Right renal cortex interstitium (tissue), 3 donors: ENCODE measurements at places on chromosomes 13 and 19. TPM values are rescaled to one million over a fixed set of nuclear protein-coding genes. Genes with fewer than 3 reads are reported as not detected.

The ADAMTSL5 gene
- 0.61 TPM for polyA plus RNA-seq

DNA sequence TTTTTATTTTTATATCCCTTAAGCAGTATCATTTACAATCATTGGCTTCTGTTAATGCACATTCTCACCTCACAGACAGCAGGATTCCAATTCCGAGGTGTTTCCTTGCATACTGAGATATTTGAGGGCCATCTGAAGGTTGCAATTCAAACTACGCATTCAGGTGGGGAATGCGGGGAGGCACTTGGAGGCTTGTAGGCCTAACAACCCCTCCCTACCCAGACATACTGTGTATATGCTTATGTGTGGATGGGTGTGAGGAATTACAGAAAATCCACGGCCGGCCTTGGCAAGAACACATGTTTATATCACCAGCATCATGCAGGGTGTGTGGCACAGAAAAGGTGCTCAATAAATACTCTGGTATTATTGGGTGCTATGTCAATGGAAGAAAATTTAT is 43.3 kb upstream of the PCDH8 start:
- no peak for DNase-seq

DNA sequence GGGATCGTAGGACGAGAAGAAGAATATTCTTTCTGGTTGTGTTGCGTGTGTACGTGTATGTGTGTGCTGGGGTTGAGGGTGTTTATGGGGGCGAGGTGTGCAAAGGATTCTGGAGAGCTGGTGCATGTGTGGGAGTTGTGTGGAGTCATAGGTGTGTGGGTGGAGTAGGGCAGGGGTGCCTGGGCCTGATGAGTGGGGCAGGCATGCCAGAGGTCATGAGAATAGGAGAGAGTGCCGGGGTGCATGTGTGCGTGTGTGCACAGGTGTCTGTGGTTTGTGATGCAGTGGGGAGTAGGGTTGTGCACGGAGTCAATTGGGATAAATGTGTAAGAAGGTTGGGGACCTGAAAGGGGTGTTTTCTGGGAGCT is 649 bp downstream of the TMEM91 start:
- no peak for DNase-seq

GRCh38 chr19:3766520-3766919 is 4.0 kb downstream of the MRPL54 start:
- no peak for DNase-seq

DNA sequence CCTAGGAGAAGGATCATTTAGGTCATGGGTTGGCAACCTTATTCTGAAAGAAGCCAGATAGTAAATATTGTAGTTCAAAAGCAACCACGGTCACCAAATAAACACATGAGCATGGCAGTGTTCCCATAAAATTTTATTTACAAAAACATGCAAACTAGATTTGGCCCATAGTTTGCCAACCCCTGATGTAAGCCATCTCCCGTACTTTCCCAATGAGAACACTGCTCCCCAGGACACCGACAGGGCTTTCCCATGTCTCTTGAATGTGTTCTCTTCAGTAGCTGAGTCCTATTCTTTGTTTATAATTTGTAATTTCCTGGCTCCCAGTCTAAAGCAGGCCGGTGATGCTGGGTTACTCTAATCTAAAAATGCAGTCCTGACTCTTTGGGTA is 239.6 kb downstream of the LHFPL6 start:
- DNase-seq, result no peak

- DNase-seq, result no peak
Observed at GRCh38 chr19:49326165-49326704, 1.2 kb upstream of the SLC6A16 start.

The PRR20C gene
- not detected for polyA plus RNA-seq

- DNase-seq, result no peak
Observed at GRCh38 chr13:70424428-70424827, 316.2 kb upstream of the KLHL1 start.

GRCh38 chr19:35751839-35752745 is 3.7 kb downstream of the LIN37 start:
- no peak for DNase-seq

The CARM1 gene
- polyA plus RNA-seq, result 37.2 TPM

DNA sequence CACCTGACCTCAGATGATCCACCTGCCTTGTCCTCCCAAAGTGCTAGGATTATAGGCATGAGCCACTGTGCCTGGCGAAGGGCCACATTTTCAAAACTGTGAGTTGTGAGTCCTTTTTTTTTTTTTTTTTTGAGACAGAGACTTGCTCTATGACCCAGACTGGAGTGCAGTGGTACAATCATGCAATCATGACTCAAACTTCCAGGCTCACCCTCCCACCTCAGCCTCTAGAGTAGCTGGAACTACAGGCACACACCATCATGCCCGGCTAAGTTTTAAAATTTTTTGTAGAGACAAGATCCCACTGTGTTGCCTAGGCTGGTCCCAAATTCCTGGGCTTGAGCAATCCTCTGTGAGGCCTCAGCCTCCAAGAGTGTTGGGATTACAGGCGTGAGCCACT is 3.8 kb upstream of the MYPOP start:
- DNase-seq, result no peak

The ZNF667 gene
- polyA plus RNA-seq, result 17.3 TPM

The KIR3DL1 gene
- polyA plus RNA-seq, result not detected

The OR7A5 gene
- 0.03 TPM for polyA plus RNA-seq

DNA sequence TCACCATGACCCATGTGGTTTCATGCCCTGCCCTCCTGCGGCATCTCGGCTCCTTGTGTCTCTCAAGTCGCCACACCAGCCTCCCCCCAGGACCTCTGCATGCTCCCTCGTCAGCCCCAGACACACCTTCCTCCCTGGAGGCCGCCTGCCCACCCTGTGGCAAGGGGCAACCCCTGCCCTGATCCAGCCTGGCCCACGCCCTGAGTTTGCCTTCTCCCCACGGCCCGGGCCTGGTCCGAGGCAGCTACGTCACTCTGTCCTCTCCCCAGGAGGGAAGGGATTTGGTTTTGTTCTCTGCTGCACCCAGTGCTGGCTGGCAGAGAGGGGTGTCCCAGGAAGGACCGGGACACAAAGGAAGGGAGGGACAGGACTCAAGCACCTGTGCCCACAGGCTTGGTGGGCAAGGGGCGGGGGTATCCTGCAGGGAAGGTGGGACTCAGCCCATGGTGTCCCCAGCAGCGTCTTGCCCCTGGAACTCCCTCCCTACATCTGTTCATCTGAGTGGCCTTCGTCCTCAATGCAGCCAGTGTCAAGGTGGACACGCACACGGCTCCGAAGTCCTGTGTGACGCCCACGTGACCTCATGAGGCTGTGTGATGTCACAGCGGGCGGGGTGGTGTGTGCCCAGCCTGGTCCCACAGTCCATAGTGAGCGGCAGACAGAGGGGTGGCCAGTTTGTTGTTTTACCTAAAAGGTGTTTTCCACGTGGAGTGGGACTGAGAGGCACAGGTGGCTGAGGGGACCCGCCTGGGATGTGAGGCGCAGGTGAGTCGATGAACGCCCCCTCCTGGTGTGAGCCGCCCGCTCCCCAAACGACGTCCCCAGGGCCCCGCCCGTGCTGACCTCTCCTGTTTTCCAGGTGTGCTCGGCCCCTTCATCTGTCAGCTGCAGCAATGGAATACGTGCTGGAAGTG is at the start of gene TEX29:
TEX29 (plus strand) TSS at position 645 of the 914 bp plus-strand sequence; CDS start at position 894, 249 bp downstream.
- no peak for DNase-seq

DNA sequence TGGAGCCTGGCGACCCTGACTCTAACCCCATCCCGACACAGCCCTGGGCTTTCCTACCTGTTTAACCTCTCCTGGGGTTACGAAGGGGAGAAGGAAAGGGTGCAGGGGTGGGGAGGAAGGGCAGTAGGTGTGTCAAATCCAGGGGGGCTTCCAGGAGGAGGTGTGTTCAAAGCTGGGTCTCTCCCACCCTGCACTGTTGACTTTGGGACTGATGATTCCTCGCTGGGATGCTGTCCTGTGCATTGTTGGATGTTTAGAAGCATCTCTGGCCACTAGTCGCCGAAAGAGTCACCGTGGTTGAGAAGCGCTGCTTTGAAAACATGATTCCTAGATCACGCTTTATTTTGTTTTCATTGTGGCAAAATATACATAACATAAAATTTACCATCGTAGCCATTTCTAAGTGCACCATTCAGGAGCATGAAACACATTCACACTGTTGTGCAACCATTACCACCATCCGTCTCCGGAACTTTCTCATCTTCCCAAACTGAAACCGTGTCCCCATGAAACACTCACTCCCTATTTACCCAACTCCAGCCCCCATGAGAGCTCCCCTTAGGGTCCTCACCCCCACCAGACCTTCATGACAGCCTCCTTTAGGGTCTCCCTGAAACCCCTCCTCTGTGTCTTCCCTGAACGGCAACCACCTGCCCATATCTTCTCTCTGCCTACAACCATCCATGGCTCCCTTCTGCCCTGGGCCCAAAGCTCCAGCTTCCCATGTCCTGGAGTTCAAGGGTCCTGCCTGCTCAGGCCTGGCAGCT is 4.4 kb upstream of the FCER2 start:
- DNase-seq, result no peak

The COL5A3 gene
- polyA plus RNA-seq, result 0.46 TPM

DNA sequence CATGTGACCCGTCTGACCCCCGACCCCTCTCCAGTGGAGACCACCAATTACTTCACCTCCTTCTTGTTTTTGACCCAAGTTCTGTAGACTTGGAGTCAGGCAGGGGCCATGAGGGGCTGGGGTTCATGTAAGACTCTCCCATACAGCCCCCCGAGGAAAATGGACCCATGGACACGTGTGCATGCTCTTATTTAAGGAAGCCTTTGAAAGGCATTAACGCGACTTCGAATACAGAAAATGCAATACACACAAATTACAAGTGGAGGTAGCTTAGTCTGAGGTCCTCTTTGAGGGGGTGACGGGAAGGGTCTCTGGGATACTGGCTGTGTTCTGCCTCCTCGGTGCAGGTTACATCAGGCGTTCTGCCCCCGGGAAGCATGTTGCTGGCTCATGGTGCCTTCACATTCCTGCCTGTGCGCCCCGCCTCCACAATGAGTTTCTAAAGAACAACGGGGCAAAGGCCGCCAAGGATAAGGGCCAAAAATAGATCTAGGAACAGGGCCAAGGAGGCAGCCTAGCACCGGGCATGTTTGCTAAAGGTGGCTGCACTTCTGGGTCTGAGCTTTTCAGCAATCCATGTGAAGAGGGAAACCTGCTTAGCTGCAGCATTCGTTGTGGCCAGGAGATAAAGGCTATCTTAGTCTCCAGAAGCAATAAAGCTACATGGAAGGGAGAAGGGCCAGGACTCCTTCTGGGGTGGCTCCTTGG is 54.5 kb downstream of the RAB20 start:
- DNase-seq, result no peak

GRCh38 chr13:91126806-91127205 is 220.7 kb upstream of the MIR17HG start:
- DNase-seq, result no peak

DNA sequence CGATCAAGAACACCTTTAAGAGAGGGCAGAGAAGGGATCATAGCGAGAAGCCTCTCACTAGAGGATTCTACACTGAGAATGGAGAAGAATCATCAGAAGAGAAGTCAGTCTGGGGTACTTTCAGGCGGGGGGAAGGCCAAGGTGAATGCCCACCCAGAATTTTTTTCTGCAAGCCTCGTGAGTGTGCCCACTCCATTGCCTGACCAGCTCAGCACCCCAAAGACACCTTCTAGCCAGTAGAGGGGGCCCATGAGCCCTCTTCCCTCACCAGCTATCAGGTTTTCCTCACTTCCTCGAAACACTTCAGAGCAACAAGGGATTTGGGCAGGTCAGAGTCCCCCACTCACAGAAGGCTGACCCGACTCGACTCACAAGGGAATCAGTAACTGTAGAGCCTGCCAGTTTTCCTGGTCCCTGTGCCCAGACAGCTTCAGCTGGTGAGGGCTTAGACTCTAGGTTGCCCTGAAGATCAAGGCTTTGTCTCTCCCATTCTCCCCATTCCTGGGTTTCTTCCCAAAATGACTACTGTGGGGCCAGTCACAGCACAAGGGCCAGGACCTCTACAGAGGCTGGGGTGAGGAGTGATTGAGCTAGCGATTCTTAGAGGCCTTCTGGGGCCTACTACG is 18.4 kb downstream of the NLRP13 start:
- DNase-seq, result no peak

- no peak for DNase-seq
Observed at GRCh38 chr13:49641801-49642291, 13.5 kb downstream of the ARL11 start.

The CCNA1 gene
- polyA plus RNA-seq, result 0.71 TPM

- no peak for DNase-seq
Observed at GRCh38 chr13:32629866-32630265, 43.6 kb downstream of the PDS5B start.

DNA sequence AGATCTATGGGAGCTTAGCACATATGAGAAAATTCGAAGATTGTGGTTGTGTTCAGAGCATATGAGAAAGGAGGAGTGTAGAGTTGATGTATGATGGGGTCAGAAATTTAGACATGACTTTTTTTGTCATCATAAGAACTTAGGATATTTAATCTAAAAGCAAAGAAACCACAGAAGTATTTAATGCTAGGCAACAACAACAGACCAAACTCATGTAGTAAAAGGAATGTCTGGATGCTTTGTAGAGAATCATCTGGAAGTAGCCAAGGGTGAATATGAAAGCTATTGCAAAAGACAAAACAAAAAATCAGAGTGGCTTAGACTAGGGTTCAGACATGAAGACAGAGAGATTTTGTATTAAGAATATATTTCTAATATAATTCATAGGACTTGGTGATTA is 190.3 kb downstream of the SLITRK1 start:
- no peak for DNase-seq

- no peak for DNase-seq
Observed at GRCh38 chr13:100755891-100756290, 81.3 kb upstream of the TMTC4 start.
